Prostate gland (tissue), 2 donors: ENCODE measurements at places on chromosomes 6 and 20. TPM values are rescaled to one million over a fixed set of nuclear protein-coding genes. Genes with fewer than 3 reads are reported as not detected.
A peak's percentile ranks its signal among the peaks of the same experiment; 100 is the strongest.

Gene ARFGEF2
- total RNA-seq = 36.3 TPM

Gene TCP11
- total RNA-seq = 0.87 TPM

Gene OR2H2
- total RNA-seq = not detected

Gene ASIP
- total RNA-seq = not detected

Gene NFATC2
- total RNA-seq = 8.4 TPM

- H3K4me1 ChIP-seq = no peaks in the 10 kb centered on the region
- no peak overlapping the region for H3K27ac ChIP-seq
These were observed 471.4 kb downstream of the ADGRB3 start for GRCh38 chr6:69106511-69106910.

DNA sequence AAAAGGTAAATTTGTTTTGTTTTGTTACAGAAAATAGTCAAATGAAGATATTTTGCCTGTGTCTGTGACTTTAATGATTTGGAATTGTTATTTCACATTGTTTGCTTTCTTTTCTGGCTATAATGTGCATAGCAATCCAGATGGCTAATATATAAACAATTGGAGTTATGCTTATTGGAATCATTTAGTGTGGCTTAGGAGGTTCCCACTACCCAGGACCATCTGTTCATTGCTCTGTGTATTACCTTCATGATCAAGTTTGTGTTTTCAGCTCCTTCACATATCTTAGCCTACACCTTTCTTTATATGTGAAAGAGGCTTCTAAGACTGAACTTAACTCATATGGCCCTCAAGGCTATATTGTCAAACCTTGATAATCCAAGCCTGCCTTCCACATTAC lies 232.9 kb downstream of the BCKDHB start:
- H3K27ac ChIP-seq = no peak overlapping the region
- H3K4me1 ChIP-seq = no peaks in the 10 kb centered on the region
- H3K27me3 ChIP-seq = no peaks in the 10 kb centered on the region
- H3K4me3 ChIP-seq = no peak overlapping the region
- no peak for DNase-seq

DNA sequence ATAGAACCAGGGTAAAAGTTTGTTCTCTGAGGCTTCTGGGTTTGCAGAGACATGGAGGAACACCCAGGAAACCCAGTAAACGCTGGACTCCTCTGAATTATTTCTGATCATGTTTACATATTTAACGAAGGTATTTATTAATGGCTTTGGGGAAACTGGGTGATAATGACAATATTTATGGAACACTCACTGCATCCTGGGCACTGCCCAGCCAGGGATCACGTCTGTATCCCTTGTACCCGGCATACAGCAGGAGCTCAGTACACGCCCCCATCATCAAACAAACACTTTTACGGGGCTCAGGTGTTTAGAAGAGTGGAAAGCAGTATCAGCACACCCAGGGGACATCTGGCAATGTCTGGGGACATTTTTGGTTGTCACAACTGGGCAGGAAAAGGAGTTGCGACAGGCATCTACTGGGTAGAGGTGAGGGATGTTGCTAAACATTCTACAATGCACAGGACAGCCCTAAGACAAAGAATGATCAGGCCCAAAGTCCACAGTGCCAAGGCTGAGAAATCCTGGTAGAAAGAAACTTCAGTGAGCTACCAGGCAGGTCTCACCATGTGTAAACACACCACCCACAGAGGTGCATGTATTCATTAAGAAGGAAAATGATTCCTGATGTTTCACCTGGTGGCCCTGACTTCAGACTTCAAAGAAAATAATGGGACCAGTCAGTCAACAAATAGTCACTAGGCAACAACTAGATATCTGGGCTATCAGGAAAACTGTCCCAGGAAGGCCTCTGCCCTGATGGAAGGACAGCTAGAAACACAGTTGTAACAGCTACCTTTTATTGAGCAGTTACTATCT lies 35.3 kb downstream of the ZMYND8 start:
- H3K27me3 ChIP-seq = no peaks in the 10 kb centered on the region
- H3K4me1 ChIP-seq = peaks cover 45% of the 10 kb centered on the region
- H3K36me3 ChIP-seq = no peaks in the 10 kb centered on the region
- peak; percentile 78 for DNase-seq
- no peak overlapping the region for H3K4me3 ChIP-seq
- H3K27ac ChIP-seq = peak overlapping the region; percentile 91

DNA sequence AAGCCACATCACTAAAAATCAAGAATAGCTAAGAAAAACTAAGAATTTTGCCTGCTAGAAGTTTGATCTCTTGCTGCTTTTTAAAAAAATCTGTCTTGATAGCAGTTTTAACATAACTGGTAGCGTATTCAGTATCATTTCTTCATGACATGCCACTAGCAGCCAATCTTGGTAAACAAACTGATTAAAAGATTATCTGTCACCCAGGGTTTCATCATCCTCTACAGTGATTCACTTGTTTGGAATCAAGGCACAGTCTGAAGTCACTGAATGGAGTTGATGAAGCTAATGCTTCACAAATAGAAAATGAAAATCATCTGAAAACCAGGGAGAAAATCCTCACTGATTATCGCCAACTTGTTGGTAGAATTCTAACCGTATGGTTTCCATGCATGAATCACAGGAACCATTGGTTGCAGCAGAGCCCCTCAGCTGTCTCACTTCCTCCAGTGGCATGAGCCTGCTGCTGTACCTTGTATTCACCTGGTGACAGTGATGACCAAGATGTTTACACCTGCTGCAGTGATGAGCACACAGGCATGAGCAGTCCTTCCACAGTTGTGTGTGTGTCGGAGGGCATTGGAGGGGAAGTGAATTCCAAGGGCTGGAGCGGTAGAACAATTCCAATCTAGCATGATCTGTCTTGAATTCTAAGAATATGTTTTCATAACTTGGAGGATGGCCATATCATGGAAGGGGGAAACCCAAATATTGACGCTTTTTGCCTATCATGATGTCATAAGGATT lies 275.0 kb downstream of the KHDC1L start:
- H3K27ac ChIP-seq = no peak overlapping the region
- H3K36me3 ChIP-seq = no peaks in the 10 kb centered on the region
- no peak overlapping the region for H3K4me3 ChIP-seq
- no peaks in the 10 kb centered on the region for H3K4me1 ChIP-seq
- no peaks in the 10 kb centered on the region for H3K27me3 ChIP-seq

DNA sequence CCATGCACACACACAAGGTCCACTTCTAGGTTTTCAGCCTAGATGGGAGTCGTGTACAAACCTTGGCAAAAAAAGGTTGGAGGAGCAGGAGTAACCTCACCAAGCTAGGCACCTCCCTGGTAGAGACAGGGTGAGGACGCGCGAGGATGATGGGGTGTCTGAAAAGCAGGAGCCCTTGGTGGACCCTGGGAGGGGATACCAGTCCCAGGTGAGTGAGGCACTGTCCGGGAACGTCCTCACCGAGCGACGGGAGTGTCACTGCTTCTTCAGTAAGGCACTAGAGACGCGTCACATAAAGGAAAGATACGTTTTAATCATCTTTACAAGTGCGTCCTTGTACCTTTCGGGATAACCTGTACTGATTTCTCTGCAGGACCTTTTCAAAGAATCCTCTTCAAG lies 29.4 kb upstream of the ZBP1 start:
- H3K4me1 ChIP-seq = no peaks in the 10 kb centered on the region
- no peaks in the 10 kb centered on the region for H3K27me3 ChIP-seq
- H3K27ac ChIP-seq = no peak overlapping the region
- H3K36me3 ChIP-seq = peaks cover 13% of the 10 kb centered on the region
- no peak overlapping the region for H3K4me3 ChIP-seq
- no peak for DNase-seq

- DNase-seq = no peak
- no peak overlapping the region for H3K27ac ChIP-seq
- H3K27me3 ChIP-seq = no peaks in the 10 kb centered on the region
These were observed 70.2 kb upstream of the SLC22A1 start for GRCh38 chr6:160051390-160051789.

GRCh38 chr6:145707397-145707796 lies 27.9 kb downstream of the EPM2A start:
- no peak overlapping the region for H3K4me3 ChIP-seq
- no peaks in the 10 kb centered on the region for H3K36me3 ChIP-seq
- H3K27ac ChIP-seq = no peak overlapping the region
- no peaks in the 10 kb centered on the region for H3K27me3 ChIP-seq

GRCh38 chr6:160355001-160355400 lies 6.8 kb downstream of the SLC22A3 start:
- no peak overlapping the region for H3K27ac ChIP-seq
- DNase-seq = no peak
- H3K4me3 ChIP-seq = no peak overlapping the region
- H3K4me1 ChIP-seq = peaks cover 11% of the 10 kb centered on the region
- H3K27me3 ChIP-seq = no peaks in the 10 kb centered on the region
- no peaks in the 10 kb centered on the region for H3K36me3 ChIP-seq

- no peak for DNase-seq
- no peaks in the 10 kb centered on the region for H3K36me3 ChIP-seq
- no peak overlapping the region for H3K27ac ChIP-seq
- H3K4me3 ChIP-seq = no peak overlapping the region
These were observed 18.4 kb downstream of the EDN3 start for GRCh38 chr20:59318803-59319202.

- H3K4me3 ChIP-seq = no peak overlapping the region
- no peaks in the 10 kb centered on the region for H3K4me1 ChIP-seq
- no peak for DNase-seq
- no peaks in the 10 kb centered on the region for H3K36me3 ChIP-seq
These were observed 34.4 kb upstream of the CDH22 start for GRCh38 chr20:46342451-46343347.

DNA sequence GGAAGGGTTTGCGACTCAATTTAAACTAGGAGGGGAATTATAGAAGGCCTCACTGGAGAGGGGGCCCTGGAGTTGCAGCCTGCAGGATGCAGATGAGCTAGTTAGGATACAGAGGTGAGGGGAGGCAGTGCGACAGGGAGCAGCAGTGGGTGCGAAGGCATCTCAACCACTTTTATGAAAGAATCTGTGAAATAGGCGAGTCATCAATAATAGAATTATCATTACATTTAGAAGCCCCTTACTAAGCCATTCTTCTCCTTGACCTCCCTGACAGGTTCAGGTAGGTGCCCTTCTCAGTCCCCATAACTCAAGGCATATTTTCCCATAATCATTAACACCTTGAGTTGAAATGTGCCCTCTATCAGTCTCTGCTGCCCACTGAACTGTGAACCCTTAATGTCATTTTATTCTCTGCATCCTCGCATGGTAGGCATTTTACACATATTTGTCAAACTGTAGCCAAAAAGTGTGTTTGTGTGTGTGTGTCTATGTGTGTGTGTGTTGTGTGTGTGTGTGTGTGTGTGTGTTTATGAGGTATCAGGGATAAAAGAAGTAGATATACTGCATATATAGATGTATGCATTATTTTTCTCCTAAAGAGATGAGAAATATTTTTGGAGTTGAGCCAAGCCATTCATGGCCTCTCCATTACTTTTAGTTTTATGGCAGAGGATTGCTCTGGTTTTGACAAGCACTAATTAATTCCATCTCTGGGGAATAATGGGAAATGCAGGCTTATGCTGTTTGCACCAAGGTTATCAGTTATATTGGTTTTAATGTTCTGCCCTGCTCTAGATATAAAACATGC lies 898.8 kb downstream of the KIF16B start:
- no peak for DNase-seq
- H3K27ac ChIP-seq = no peak overlapping the region
- no peaks in the 10 kb centered on the region for H3K27me3 ChIP-seq
- H3K4me3 ChIP-seq = no peak overlapping the region
- no peaks in the 10 kb centered on the region for H3K4me1 ChIP-seq

DNA sequence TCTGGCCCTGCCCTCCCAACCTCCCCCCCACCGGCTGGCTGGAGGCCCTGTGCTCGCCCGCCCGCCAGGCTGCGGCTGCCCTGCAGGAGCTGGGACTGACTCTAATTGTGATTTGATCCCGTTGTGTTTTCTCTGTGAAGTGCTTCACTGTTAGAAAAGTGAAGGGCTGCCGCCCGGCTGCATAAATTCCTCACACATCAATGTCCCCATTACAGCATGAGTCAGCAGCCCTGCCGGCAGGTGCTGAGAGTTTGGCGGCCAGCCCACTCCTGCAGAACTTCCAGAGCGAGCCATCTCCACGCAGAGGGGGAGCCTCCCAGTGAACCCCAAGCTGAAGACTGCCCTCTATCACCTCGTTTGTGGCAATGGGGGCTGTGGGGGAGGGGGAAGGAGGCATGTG lies 137.9 kb downstream of the DLL1 start:
- H3K27me3 ChIP-seq = no peaks in the 10 kb centered on the region
- H3K4me1 ChIP-seq = peaks cover 8% of the 10 kb centered on the region
- no peaks in the 10 kb centered on the region for H3K36me3 ChIP-seq
- peak; percentile 79 for DNase-seq

DNA sequence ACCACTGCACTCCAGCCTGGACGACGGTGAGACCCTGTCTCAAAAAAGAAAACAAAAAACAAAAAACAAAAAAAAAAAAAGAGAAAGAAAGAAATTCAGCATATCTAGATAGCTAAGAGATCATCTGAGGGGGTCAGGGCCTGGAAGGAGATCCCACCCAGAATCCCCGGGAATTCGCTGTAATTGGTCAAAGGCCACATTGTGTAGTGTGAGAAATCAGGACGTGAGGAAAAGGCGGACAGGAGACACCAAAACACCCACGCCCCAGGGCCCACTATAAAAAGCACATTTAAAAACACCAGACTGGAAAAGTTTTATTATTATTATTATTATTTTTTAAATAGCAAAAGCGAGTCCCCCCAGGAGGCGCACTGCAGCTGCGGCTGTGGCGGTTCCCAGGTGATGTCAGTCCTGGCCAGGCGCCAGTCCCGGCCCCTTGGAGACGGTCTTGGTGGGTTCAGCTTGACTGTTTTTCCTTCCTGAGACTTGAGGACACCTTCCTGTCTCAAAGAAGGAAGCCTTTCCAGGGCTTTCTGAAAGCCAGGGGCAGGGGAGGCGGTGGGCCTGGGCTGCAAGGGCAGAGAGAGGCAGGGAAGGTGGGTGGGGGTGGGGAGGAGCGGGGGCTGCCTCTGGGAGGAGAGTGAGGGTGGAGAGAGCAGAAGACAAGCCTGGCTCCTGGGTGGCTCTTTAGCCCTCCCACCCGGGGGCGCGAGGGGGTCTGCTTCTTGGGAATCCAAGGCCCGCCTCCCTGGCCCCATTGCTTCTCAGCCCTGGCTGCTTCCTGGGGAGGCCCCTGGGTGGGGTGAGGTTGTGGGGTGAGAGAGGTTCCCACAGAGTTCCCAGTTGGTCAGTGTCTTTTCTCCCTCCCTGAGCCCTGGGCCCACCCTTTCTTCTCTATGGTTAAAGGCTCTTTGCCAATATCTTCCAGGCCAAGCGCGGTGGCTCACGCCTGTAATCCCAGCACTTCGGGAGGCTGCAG lies 14.5 kb downstream of the TCF15 start:
- H3K4me3 ChIP-seq = no peak overlapping the region
- H3K36me3 ChIP-seq = no peaks in the 10 kb centered on the region
- no peak for DNase-seq
- H3K27ac ChIP-seq = no peak overlapping the region
- no peaks in the 10 kb centered on the region for H3K27me3 ChIP-seq
